Left forelimb (tissue), 1 donor: ENCODE measurements at places on chromosomes 7 and 10.

DNA sequence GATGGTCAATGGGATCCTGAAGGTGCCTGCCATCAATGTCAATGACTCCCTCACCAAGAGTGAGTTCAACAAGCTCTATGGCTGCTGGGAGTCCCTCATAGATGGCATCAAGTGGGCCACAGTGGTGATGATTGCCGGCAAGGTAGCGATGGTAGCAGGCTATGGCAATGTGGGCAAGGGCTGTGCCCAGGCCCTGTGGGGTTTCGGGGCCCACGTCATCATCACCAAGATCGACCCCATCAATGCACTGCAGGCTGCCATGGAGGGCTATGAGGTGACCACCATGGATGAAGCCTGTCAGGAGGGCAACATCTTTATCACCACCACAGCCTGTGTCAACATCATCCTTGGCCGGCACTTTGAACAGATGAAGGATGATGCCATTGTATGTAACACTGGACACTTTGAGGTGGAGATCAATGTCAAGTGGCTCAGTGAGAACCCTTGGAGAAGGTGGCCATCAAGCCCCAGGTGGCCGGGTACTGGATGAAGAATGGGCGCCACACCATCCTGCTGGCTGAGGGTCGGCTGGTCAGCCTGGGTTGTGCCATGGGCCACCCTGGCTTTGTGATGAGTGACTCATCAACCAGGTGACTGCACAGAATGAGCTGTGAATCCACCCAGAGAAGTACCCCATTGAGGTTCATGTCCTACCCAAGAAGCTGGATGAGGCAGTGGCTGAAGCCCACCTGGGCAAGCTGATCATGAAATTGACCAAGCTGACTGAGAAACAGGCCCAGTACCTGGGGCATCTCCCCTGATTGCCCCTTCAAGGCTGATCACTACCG is 63.0 kb upstream of the ANTXRL start:
- peak; percentile 45 for DNase-seq

DNA sequence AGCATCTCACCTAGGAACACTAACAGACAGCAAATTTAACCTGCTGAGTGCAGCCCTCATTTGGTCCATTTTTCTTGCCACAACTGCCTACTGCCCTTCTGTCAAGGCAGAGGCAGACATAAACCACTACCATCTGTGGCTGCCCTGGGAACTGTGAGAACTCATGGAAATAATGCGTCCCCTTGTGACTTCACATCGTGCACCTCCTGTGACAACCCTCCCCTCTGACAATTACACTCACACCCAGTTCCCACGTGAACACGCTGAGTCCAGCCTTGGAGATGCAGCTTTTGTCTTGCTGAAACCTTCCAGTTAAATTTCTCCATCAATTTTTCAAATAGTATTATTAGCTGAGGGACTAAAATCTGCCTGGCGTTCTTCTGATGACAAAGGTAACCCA is 193.1 kb upstream of the KLF14 start:
- DNase-seq = no peak

GRCh38 chr10:71213761-71214440 is 1.5 kb downstream of the UNC5B start:
- DNase-seq = peak; percentile 67

DNA sequence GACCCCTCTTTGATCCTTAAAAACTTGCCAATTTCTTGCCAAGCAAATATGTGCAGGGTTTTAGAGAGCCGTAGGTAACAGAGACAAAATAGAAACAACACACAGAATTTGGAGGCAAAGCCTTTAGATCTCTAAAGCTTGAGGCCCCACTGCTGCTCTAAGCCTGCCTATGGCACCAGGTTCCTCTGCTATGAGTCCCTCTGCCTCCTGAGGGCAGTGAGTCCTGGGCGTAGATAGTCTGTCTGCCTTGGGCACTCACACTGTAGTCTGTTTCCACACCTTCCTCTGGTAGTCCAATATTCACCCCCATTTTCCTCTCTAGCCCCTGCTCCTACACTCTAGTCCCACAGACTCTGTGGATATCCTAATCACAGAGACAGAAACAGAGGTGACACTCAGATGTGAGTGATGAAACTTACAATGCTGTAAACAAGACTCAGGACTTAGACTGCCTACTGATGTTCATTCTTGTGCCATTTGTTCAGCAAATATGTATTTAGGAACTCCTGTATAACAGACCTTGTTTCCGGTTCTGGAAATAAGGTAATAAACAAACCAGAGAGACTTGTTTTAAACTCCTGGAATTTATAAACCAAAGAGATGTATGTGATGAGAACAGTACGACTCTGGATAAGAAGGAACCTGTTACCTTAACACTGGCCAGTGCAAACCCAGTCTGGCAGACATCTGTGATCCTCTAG is 153.3 kb upstream of the PRSS1 start:
- no peak for DNase-seq

DNA sequence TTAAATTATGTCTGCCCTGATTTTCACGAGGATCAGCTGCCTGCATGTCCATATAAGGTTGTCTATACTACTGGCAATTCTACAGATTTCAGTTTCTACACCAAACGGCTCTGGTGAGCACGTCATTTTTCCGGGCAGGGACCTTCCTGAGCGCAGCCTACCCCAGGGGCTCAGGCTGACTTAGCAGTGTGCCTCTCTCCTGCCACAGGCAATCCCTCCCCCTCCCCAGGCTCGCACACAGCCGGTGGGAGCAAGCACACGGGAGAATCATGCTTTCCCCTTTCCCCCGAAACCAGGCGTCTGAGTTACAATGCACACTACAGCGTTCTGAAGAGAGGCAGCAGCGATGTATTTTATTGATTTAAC is 1.7 kb downstream of the KLF6 start:
- peak; percentile 88 for DNase-seq

GRCh38 chr7:116159711-116160110 is 50.6 kb upstream of the TES start:
- DNase-seq = no peak

GRCh38 chr7:151938550-151938949 is 17.7 kb upstream of the GALNTL5 start:
- DNase-seq = no peak

- DNase-seq = no peak
Observed at GRCh38 chr10:67695555-67695954, 440 bp downstream of the CTNNA3 start.

GRCh38 chr10:6299234-6299633 is 96.5 kb downstream of the PFKFB3 start:
- no peak for DNase-seq

- DNase-seq = no peak
Observed at GRCh38 chr7:19747740-19748339, 25.6 kb downstream of the TMEM196 start.

DNA sequence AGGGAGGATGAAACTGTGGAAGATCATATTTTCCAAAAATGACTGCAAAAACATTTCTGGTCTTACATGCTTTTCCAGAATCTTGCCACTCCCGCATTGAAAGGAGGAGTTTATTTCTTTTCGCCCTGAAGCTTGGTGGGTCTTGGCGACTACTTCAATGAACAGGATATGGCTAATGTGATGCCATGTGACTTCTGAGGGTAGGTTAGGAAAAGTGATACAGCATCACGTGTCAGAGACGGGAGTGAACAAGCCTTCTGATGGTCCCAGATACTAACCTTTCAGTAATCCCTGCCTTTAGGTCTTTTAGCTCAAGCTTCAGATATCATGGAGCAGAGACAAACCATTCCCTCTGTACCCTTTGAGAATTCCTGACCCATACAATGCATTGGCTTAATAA is 192.2 kb upstream of the HPS1 start:
- DNase-seq = no peak

GRCh38 chr7:134440476-134440875 is 18.4 kb downstream of the AKR1B1 start:
- no peak for DNase-seq

GRCh38 chr10:44467900-44468299 is 83.0 kb upstream of the CXCL12 start:
- no peak for DNase-seq

DNA sequence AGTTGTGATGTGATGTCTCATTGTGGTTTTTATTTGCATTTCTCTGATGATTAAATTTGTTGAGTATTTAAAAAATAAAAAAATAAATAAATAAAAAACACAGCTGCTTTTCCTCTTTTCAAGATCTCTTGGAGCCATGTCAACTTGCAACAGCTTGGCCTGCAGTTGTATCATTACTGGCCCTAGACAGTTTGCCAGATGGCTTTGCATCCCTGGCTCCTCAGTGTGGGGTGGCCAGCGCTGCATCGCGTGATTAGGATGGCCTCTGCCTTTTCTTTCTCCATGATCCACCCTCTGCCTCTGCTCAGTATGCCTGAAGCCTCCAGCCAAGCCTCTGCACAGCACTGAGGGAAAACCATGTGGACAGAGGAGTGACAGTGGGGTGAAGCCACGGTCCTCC is 96.8 kb downstream of the PPP1R3C start:
- no peak for DNase-seq

GRCh38 chr10:123675811-123676210 is 9.7 kb downstream of the GPR26 start:
- no peak for DNase-seq

GRCh38 chr10:119401671-119402395 is 140.7 kb downstream of the RGS10 start:
- DNase-seq = peak; percentile 76

DNA sequence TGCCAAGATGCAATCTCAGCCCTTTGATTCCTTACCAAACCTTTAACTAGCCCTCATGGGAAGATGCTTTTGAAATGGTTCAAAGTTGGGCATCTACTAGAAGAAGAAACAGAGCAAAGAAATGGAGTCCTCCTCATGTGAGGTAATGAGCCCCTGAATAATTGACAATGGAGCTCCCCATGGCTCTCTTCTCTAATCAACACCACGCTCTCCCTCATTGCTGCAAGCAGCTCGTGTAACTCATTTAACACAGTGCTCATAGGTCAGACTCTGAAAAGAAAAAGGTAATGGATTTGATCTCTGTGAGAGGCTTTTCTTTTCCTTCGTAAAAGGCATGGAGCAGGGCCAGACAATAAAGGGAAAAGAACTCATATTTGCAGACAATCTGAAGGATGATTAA is 312.8 kb downstream of the PHTF2 start:
- DNase-seq = no peak
